ENCODE measurements at places on chromosomes 5 and 9.

DNA sequence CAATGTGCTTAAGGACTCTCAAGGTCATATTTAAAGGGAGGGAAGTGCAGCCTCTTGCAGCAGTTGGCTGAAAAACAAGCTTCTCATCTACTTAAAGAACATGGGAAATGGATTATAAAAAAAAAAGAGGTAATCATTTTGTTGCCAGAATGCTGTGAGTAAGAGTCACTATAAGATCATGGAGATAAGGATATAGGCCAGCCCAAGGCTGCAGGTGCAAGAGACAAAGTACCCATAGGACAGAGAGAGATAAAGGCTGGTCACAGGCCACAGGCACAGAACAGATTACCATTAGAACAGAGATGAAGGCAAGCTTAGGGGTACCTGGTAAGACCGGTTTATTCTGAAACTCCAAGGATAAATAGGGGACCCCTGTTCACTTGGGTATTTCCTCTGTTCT, 70.5 kb downstream of the CDKN2A start:
- DNase-seq = no peak

- no peak for DNase-seq
Observed at GRCh38 chr9:89939181-89939580, 334.4 kb downstream of the GADD45G start.

- no peak for DNase-seq
Observed at GRCh38 chr5:50653946-50654345, 12.5 kb upstream of the PARP8 start.

GRCh38 chr9:137388589-137389427, 34.2 kb downstream of the EXD3 start:
- no peak for DNase-seq

GRCh38 chr5:166497496-166498104, 1793.8 kb upstream of the WWC1 start:
- DNase-seq = no peak

- no peak for DNase-seq
Observed at GRCh38 chr5:88033191-88033590, 235.5 kb downstream of the TMEM161B start.

DNA sequence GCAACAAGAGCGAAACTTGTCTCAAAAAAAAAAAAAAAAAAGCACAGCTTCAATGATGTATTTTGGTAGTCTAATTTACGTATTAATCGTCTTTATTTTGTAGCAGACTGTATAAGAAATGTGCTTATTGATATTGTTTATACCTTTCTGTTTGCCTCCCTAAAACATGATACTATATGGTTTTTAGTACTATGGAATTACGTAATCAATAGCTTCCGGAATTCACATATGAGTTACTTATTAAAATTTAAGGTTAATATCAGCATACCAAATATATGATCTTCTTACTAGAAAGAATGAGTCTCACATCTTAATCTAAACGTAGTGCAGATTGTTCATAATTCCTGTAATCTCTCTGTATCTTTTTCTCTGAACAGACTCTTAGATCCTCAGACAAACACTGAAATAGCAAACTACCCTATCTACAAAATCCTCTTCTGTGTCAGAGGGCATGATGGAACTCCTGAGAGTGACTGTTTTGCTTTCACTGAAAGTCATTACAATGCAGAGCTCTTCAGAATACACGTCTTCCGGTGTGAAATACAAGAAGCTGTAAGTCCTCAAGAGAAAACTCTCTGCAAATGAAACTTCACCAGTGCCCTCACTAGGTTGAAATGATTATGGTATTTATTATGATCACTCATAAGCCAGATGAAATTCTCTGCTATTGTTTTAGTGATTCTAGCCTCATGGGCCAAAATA, 44.4 kb upstream of the GPR21 start:
- DNase-seq = no peak

Measured in BJ (cell line).